Stimulated activated CD4-positive, alpha-beta T cell treated with anti-CD3 and anti-CD28 coated beads, Interleukin-4, amount 100 ng/mL, for 4 hours (primary cell): ENCODE measurements at places on chromosomes 13 and 19.

- no peak for DNase-seq
These were observed 114.2 kb upstream of the RXFP2 start for GRCh38 chr13:31625115-31625514.

- no peak for DNase-seq
These were observed 454.5 kb downstream of the IRS2 start for GRCh38 chr13:109331898-109332297.

- DNase-seq = no peak
These were observed 232.8 kb downstream of the DACH1 start for GRCh38 chr13:71634182-71634581.

DNA sequence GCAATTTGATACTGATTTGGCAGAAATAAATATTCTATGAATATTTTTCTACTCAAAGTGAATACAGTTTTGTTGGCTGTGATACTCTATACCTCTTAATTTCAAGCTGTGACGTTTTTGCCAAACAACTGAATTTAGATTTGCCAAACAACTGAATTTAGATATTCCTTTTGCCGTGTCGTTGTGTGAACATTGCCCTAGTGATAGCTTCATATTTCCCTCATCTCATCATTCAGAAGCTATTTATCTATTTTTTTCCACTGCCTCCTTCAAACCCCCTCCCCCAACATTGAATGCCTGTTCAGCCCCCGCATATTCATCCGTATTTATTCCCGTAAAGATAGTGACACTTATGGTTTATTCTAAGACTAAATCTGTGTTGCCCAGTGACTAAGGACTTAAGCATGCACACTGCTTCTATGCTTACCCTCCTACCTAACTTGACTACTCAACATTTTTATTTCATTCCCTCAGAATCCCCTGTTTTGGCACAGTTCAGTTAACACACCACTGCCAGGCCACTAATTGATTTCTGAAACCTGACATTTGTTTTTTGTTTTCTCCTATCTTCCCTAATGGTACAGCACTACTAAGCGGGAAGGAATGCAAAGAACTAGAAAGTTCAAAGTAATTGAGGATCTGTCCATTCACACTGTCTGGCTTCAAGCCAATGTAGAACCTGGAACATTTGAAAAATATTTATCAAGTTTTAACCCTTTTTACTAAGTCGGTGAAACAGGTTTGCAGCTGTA is 2.8 kb upstream of the KLF5 start:
- no peak for DNase-seq

- DNase-seq = no peak
These were observed 4.8 kb downstream of the GRIN3B start for GRCh38 chr19:1004803-1005664.

- no peak for DNase-seq
These were observed 64.8 kb downstream of the ARHGAP35 start for GRCh38 chr19:46925548-46925950.

DNA sequence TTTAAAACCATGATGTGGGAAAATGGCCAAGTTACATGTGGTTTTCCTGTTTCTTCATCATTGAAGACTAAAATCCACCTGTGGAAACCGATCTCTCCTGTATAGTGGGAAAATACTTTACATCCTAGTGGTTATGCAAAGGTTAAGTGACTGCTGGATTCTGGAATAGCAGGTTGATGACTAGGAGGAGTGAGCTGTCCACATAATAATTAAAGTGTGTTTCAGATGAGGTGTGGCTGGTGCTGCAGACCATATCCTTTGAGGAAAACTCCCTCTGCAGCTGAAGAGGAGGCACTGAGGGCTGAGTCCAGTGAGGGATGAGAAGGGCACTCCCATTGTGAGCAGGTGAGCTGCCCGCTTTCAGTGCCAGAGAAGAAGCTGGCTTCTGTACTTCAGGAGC is 43.2 kb downstream of the DCLK1 start:
- no peak for DNase-seq

DNA sequence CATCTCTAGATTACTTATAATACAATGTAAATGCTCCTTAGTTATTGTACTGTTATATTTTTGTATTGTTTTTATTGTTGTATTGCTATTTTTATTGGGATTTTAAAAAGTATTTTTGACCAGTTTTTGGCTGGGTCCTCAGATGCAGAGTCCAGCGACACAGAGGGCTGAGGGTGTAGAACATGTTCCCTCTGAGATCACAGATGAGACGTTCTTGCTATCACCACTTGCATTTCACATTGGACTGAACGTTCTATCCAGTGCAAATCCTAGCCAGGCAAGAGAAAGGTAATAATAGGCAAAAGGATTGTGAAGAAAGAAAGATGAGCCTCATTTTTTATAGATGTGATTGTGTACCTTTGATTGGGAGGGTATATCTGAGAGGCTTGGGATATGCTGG is 15.0 kb downstream of the ZSCAN5A start:
- DNase-seq = no peak
